ENCODE measurements at places on chromosomes 1 and 21. TPM values are rescaled to one million over a fixed set of nuclear protein-coding genes. Genes with fewer than 3 reads are reported as not detected.

GRCh38 chr1:188669728-188670382 is 1807.8 kb downstream of the BRINP3 start:
- no peak for DNase-seq

GRCh38 chr1:200867018-200867811 is 5.6 kb upstream of the GPR25 start:
- no peak for DNase-seq

- no peak for DNase-seq
Observed at GRCh38 chr1:32299327-32299726, 7.4 kb downstream of the HDAC1 start.

GRCh38 chr1:183281039-183281438 is 95.0 kb downstream of the LAMC2 start:
- DNase-seq = no peak

DNA sequence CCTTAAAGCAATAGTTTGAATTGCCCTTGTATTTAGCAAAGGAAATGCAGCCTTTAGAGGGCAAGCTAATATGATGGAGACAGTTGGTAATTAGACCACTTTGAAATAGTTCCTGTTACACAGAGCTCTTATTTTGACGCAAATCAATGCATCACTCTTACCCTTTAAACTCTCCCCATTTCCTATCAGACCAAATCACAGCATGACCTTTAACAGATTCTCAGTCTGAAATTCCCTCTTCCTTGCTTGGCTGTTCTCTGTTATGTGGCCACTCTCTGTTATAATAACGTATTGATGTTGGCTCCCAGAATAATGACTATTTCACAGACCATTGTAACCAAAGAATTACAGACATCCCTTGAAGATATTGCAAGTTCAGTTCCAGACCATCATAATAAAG is 66.9 kb upstream of the NGF start:
- DNase-seq = no peak

GRCh38 chr21:45551316-45551715 is 9.1 kb upstream of the SLC19A1 start:
- no peak for DNase-seq

DNA sequence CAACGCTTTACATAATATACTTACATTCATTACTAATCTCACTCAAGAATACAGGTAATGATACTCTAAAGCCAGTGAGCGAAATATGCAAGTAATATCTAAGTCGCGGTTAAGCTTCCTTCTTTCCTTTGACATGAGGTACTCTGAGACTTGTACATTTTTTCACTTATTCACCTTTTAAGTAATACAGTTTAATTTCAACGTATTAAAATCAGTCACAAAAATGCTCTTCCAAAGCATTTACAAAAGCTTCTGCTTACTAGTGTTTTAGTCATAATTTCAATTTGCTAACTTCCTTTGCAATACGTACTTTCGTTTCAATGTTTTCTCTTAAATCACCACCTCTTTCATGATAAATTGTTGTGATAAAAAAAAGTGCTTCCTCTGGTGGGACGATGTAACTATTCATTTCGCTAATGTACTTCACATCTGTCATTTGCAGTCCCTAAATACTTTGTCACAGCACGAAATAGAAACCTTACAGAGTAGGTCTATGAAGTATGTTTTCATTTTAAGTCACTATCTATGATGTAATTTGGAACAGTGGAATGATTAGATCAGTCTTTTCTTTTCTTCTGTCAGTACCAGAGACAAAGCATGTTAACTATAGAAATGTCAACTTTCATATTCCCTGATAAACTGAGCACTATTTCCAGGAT is 34.0 kb upstream of the ADGRL4 start:
- DNase-seq = no peak

DNA sequence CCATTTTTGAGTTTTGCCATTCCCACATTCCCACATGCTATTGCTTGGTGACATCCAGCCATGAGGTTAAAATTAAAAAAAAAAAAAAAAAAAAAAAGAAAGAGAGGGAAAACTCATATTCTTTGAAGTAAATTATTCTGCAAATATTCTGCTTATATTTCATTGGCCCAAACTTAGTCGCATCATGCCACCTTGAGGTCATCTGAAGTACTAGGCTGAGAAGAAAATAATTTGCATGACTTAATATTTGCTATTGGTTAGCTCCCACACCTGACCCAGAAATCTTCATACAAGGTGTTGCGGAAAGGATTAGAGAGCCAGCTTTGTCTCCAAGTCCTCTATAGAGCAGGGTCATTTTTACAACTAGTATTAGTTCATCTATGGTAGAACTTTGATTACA is 2206.0 kb downstream of the MRPL39 start:
- no peak for DNase-seq

DNA sequence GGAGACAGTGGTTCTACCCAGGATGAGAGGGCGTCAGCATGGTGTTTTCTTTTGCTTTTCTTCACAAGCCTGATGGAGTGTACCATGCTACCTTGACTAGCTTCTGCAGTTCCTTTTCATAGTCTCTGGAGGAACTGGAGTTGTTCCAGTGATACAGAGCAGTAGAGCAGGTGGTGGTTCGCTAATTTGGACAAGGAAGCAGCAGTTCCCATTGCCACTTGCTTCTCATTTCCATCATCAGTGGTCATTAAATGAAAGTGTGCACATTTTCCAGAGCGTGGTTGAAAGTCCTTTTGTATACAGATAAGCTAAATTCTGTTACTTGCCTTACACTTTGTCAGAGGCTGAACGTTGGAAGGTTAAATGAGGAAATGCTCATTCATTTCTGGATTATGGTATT is 182.3 kb downstream of the C1orf21 start:
- DNase-seq = no peak

DNA sequence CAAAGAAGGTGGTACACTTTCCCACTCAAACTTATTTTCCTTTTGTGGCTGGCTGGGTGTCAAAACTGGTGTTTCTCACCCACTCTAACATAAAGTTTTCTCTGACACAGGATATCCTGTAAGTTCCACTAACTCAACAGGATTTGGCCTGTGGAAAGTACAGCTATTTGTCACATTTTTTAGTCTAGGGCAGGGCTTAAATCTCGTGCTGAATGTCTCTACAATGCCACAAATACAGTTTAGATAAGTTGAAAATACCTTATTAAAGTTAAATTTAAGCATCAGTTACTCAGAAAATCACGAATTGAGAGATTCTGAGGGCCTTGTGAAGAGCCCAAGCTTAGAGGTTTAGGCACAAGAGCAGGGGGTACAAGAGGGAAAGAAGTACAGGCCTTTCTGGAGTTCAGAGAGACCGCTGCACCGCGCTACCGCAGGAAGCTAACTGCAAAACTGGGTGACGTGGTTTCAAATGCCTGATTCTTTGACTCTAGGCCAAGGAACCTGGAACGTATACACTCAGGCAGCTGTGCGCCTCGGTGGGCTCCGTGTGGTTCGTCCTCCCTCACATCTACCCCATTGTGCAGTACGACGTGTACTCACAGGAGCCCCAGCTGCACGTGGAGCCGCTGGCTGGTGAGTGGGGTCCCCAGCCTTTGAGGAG is 23.4 kb upstream of the PWP2 start:
- no peak for DNase-seq

GRCh38 chr1:84103197-84103992 is 40.7 kb upstream of the PRKACB start:
- DNase-seq = no peak

DNA sequence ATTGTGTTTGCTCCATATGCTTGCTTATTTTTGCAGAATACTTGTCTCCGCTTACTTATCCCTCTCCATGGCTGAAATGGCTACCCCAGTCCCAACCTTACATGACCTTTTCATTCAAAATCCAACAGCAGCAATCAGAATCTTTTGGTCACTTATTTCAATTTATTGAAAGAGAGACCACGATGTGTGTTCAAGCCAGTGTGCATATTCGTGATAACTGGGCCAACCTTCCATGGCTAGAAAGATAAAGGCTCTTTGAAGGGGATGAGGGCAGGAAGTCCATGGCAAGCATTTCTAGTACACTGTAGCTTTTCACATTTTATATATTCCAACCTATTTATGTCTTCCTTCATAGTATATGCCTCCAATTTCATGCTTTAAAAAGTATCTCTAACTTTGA is 23.1 kb downstream of the HSD11B1 start:
- no peak for DNase-seq

GRCh38 chr1:225768662-225769426 is 8.8 kb upstream of the SRP9 start:
- peak; percentile 49 for DNase-seq

DNA sequence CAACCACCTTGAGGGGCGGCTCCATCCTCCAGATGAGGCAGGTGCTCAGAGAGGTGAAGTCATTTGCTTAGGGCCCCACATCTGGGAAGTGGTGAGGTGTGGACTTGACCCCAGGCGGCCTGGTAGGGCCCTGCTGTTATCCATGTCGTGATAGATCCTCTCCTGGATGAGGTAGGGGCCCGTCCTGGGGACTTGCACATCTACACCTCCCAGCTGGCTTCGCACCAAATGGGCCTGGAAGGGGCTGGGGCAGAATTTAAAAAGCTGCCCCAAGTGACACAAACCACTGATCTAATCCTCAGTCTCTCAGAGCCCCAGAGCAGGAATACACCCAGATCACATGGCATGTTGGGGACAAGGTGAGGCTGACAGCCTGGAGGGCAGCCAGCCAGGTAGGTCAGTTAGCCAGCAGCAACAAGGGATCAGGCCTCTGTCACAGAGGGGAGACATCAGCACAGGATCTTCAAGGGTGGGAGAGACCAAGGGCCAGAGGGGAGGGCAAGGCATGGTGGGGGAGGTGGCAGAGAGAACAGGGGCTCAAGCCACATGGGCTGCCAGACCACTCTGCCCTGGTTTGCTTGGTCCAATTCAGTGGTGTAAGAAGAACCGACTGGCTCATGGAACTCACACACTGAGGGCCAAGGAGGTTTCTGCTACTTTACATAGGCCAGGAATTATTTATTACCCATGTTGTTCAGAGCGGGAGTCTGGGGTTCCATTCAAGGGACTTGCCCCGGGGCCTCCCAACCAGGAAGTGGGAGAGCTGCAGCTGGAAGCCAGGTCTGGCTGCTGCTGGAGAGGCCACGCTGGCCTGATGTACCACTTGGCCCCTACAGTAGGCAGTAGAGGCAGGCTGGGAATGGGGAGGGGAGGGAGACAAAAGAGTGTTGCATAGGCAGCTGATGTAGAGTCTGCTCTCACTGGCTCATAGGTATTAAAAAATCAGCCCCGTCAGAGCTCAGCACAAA is 12.1 kb downstream of the LRP8 start:
- DNase-seq = no peak

DNA sequence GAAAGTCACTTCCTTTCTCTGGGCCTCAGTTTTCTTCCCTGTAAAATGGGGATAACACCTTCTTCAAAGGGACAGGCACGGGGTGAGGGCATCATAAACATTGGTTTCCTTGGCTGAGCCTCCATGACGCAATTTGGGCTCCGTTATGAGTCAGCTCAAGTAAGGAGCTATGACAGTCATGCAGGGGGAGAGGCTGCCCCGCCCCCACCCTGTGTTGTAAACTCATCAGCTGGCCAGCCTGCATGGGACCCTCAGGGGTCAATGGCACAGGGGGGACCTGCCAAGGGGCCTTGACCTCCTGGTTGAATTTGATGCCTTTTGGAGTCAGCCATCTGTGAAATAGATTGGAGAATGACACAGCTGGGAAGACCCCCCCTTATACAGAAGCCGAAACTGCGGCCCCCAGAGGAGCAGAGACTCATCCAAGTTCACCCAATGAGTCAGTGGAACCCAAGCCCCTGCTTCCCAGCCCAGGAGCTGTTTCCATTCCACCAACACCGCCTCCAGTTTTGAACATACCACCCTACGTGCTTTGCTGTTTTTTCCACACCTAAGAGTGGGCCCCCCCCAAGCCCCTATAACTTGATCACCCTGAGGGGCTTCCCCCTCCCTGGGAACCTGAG is 36.8 kb upstream of the RUNX3 start:
- no peak for DNase-seq

DNA sequence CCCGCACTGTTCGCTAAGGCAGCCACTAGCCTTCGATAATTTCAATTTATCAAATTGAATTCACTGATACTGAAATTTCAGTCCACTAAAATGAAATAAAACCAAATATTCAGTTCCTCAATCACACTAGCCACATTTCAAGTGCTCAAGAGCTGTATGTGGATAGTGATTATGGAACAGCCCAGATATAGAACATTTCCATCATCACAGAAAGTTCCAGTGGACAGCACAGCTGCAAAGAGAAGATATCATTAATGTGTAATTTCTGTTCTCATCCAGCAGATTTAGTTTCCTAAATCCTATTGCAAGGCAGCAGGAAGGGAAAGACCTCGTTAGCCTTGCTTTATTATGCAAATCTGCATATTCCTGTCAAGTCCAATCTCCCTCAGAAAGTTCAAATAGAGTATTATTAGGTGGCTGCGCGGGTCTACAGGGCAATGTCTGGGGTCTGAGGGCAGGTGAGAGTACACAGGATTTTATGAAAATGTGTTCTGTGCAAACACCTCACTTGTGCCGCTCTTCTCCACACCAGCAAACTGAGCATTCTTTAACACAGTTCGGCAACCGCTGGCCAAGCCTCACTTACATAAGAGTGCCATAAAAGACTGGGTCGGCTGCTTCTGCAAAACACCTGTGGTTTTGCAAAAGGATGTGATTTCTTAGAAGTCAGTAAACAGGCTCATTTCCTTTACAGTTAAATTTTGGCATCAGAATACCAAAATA is 22.4 kb downstream of the CAPZB start:
- DNase-seq = no peak

- DNase-seq = no peak
Observed at GRCh38 chr1:192802406-192802805, 6.4 kb upstream of the RGS2 start.

GRCh38 chr1:19255288-19255687 is 3.7 kb downstream of the MRTO4 start:
- DNase-seq = no peak

DNA sequence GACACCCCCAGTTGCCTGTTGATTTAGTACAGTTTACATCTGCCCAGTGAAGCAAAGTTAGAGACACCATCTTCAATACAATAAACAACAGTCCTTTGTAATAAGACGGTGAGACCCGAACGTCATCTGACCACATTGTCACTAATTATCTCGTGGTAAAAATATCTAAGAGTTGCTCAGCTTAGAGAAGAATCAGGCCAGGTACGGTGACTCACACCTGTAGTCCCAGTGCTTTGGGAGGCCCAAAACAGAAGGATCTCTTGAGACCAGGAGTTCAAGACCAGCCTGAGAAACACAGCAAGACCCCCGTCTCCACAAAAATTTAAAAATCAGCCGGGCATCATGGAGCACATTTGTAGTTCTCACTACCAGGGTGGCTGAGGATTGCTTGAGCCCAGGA is 53.5 kb downstream of the CD34 start:
- DNase-seq = no peak

The FBLIM1 gene
- 156 TPM for total RNA-seq

The ACBD6 gene
- total RNA-seq = 66.6 TPM

The HPCA gene
- total RNA-seq = not detected

The TNFRSF25 gene
- 26.4 TPM for total RNA-seq

The GSTM1 gene
- total RNA-seq = 6.4 TPM

The OR2L2 gene
- 0.08 TPM for total RNA-seq

The RAB42 gene
- 0.56 TPM for total RNA-seq

The AHCTF1 gene
- total RNA-seq = 29.9 TPM

The COL9A2 gene
- 2.1 TPM for total RNA-seq

The PLPP3 gene
- total RNA-seq = 157 TPM

The CYP4Z1 gene
- not detected for total RNA-seq
